ENCODE measurements at places on chromosomes 1 and 21.
A peak's percentile ranks its signal among the peaks of the same experiment; 100 is the strongest.

DNA sequence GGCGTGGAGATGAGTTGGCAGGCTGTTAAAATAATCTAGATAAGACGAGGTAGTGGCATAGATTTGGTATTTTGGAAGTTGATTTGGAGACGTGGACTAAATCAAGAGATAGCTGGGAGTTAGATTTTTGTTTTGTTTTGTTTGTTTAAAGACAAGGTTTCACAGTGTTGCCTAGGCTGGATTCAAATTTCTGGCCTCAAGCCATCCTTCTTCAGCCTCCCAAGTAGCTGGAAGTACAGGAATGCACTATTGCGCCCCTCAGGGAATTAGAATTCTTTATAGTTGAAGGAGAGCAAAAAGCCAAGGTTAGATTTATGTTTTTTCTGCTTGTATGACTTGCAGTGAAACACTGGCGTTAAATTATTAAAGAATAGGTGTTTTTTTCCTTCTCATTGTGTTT lies 22.3 kb upstream of the SNRPE start:
- no peak for DNase-seq

GRCh38 chr1:119582801-119583200 lies 65.3 kb downstream of the ZNF697 start:
- no peak for DNase-seq

- no peak for DNase-seq
Measured at GRCh38 chr1:152917794-152918193, 9.4 kb downstream of the IVL start.

DNA sequence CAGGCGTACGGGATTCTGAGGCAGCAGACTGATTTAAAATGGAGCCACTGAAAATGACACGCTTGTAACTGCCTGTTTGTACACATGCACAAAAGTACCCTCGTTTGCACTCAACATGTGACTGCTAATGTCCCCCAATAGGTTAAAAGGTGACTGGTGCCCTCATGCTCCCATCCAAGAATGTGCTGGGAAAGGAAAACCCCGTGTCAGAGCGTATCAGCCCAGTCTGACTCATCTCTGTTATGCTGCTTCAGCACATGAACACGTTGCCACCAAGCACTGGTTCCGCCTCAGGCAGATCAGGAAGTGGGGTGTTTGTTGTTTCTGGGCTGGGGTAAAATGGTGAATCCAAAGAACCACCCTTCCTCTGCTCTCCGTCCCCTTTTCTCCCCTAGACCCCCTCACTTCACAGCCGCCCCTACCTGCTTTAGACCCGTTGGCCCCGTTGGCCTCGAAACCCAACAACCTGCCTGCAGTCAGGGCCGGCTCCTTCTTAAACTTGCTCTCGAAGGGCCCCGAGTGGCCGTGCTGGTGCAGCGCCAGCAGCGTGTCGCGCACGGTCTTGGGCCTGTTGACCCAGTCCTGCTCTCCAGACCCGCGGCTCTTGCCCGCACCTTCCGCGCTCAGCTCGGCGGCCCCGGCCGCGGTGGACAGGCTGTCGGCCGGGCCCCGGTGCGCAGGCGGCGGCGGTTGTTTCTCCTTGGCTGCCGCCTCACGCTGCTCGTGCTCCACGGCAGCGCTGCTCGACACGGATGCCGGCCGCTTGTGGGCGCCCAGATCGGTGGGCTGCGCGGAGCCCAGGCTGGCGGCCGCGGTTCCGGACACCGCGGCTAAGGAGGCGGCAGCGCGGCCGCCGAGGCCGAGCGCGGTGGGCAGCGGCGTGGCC lies 1.7 kb downstream of the IRF2BP2 start:
- DNase-seq = peak; percentile 64

DNA sequence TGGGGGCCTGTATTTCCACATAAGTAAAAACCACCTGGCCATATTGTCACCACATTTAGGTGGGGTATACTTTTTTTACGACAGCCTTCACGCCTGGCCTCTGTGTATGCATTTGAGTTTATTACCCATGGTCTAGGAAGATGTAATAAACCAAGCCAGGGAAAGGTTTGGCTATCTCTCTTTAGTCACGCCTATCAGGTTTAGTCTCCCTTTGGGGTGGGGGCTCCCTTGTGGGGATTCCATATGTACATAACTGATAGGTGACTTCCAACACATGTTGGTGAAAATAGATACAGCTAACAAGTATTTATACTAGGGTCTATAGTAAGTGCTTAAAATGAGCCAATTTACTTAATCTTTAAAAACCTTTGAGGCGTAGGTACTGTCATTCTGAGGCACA lies 4.2 kb downstream of the YBX1 start:
- no peak for DNase-seq

DNA sequence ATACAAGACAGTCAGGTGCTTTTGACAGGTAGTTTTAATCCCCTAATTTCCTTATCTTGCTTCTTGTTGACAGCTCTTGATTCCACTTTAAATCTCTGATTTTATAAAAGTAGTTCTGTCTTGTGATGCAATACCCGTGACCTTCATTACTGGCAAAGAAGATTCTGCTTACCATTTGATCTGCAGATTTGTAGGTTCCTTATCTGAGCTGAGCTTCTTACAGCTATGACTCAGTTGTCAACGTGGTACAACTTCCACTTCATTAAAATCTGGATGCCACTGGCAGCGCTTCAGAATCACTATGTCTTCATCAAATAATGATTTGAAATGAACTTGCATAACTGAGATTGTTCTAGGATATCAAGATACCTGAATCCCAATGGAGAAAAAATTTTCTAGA lies 543.6 kb upstream of the B3GALT2 start:
- no peak for DNase-seq

GRCh38 chr1:179786815-179787685 lies 44.0 kb downstream of the FAM163A start:
- no peak for DNase-seq

DNA sequence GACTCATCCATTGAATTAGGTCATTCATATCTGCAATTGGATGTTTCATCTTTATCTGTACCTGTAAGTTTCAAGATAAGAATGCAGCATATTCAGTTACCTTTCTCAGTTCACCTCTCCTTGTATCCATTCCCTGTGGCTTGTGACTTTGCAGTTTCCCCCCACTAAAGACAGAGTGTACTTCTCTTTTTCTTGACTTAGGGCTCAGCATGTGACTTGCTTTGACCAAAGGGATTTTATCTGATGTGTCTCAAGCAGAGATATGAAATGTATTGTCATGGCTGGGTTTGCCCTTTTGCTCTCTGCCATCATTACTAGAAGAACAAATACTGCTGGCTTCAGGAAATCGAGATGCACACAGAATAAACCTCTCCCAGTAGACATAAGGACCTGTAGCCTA lies 754.8 kb downstream of the ADGRL2 start:
- no peak for DNase-seq

DNA sequence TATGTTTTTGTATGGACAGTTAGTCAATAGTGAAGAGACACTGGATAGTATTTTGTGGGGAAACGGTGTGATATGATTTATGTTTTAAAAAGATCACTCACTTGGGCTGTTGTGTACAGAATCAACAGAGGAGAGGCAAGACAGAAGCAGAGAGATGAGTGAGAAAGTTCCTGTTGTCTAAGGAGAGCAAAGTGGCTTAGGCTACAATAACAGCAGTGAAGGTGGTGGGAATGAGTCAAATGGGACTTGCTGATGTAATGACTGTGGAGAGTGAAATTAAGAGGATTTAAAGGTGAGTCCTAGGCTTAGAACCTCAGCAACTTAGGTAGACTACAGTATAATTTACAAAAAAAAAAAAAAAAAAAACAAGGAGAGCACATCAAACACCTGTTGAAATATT lies 169.2 kb upstream of the HP1BP3 start:
- no peak for DNase-seq

- no peak for DNase-seq
Measured at GRCh38 chr1:241637604-241638003, 2.6 kb downstream of the CHML start.

- DNase-seq = no peak
Measured at GRCh38 chr1:11475748-11476147, 3.2 kb upstream of the DISP3 start.

DNA sequence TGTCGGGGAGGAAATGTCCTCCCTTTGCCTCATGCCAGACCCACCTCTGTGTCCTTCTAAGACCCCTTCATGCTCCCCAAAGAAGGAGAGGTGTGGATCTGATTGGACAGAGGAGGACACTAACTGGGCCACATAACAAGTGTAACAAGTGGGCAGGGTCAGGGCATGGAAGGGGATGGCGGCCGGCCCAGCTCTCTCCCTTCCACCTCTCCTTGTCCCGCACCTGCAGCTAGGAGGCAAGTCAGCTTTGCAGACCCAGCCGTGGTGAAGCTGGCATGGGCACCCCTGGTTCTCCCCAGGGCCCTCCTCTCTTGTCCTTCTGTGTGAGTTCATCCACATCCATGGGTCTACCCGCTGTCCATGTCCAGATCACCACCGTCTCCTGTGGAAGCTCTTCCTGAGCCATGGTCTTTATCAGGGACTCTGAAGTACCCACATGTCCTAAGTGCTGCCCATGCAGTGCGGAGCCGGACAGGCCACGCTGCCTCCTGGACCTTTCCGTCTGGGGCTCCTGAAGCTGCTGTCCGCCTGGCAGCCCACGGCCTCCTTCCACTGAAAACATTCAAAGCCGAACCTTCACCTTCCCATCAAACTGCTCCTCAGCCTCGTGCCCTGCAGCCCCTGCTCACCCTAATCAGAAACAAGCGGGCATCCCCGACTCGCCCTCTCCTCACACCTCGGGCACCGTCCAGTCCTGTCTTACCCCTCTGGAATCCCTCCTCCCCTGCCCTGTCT lies 460.5 kb downstream of the PTPRU start:
- no peak for DNase-seq

DNA sequence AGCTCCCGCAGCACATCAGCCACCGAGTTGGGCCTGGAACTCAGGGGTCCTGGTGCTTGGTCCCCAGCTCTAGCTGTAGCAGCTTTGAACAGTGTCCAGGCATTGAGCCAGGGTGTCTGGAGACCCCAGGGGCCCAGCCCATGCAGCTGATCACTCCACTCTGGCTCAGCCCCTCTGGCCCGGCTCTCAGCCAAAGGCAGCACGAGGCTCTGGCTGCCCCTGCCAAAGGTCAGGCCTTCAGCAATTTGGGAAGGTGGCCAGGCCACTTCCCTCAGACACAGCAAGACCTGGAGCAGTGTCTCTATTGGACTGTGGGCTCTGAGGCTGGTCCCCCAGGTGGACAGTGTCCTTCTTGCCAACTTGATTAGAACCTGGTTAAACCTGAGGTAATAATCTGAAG lies 34.4 kb upstream of the RNF19B start:
- DNase-seq = no peak

GRCh38 chr1:40905061-40905460 lies 42.9 kb upstream of the CITED4 start:
- no peak for DNase-seq

DNA sequence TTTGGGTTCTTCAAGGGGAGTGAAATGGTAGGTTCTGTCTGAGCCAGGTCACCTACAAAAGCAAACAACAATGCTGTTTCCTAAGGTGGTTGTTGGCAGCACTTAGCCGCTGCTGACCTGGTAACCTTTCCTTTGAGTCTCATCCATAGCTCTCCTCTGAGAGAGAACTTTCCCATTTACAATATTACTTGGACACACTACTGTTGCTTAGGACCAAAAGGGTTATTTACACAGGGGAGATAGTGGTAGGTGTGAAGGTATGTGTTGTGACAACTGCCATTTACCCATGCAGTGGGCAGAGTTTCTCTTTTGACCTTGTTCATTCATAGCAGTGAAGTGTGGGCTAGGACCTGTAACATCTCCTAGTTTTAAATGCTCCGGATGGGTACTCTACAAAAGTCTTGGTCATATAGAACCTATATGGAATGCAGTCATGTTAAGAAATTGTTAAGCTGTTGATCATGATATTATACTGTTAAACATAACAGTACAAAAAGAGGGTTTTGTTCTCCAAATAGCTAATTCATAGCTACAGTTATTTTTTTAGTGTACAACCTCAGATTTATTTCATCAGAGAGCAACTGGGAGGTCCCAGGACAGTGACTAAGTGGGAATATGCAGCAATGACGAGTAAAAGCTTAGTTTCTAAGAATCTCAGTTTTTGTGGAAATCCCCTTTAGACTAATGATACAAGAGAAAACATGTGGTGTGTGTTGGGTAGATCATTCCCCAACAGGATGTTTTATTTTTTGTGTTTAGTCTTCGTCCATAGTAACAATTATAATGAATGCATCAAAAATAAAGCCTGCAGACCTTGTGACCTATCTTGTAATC lies 219.7 kb downstream of the NFIA start:
- DNase-seq = no peak

DNA sequence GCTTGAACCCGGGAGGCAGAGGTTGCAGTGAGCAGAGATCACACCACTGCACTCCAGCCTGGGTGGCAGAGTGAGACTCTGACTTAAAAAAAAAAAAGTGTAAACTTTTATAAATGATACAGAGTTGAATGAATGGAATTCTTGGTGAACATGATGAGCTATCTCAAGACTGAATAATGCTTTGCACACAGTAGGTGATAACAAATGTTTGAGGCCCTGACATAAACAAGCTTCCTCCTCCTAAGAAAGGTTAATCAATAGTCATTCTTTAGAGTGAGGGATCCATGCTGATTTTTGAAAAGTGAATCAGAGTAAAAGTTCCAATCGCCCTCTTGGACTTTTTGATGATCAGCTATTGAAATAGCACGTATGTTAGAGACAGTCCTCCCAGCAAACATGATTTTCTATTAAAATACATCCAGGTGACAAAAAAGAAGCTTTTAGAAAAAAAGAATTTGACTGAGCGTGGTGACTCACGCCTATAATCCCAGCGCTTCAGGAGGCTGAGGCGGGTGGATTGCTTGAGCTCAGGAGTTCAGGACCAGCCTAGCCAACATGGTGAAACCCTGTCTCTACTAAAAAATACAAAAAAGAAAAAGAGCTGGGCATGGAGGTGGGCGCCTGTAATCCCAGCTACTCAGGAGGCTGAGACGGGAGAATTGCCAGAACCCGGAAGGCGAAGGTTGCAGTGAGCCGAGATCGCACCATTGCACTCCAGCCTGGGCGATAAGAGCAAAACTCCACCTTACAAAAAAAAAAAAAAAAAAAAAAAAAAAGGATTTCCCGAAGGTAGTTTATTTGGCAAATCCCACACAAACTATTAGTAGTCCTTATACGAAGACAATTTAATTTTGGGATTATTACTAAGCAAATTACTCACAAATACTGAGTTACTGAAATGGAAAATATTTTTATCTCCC lies 181.8 kb downstream of the NFIA start:
- no peak for DNase-seq

GRCh38 chr1:159468321-159468720 lies 28.8 kb downstream of the OR10J1 start:
- DNase-seq = no peak

- DNase-seq = no peak
Measured at GRCh38 chr1:86201311-86201710, 44.7 kb upstream of the COL24A1 start.

DNA sequence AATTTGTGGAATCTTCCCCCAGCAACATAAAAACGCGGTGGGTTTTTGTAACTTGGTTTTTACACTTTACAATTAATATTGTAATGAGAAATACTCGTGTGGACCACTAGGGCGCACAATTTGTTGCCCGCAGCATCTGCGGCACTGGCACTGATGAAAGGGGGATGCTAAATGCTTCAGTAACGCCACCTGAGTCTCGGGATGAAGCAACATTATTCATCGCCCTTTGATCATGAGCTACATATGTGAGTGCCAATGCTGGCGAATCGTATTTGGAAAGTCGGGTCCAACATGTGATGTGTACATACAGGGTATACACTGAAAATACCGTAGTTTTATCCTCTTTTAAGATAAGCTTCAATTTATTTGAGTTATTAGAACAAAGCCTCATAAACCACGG lies 34.2 kb upstream of the COX20 start:
- DNase-seq = no peak

All from anterior cingulate cortex (tissue), 58 donors.